Choroid plexus epithelial cell (primary cell): ENCODE measurements at places on chromosomes 7 and 10.

DNA sequence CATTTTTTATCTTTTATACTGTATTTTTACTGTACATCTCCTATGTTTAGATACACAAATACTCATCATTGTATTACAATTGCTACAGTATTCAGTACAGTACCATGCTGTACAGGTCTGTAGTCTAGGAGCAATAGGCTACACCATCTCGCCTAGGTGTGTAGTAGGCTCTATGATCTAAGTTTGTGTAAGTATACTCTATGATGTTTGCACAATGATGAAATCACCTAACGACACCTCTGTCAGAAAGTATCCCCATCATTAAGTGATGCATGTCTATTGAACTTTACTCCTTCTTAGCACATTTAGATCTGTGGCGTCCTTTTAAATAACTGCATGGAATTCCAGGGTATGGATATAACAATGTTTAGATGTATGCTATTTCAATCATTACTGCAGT is 112.0 kb downstream of the SNX10 start:
- no peak for DNase-seq

GRCh38 chr10:8576281-8576680 is 521.8 kb downstream of the GATA3 start:
- DNase-seq = no peak

GRCh38 chr10:44386546-44387052 is 1.7 kb upstream of the CXCL12 start:
- peak; percentile 73 for DNase-seq

DNA sequence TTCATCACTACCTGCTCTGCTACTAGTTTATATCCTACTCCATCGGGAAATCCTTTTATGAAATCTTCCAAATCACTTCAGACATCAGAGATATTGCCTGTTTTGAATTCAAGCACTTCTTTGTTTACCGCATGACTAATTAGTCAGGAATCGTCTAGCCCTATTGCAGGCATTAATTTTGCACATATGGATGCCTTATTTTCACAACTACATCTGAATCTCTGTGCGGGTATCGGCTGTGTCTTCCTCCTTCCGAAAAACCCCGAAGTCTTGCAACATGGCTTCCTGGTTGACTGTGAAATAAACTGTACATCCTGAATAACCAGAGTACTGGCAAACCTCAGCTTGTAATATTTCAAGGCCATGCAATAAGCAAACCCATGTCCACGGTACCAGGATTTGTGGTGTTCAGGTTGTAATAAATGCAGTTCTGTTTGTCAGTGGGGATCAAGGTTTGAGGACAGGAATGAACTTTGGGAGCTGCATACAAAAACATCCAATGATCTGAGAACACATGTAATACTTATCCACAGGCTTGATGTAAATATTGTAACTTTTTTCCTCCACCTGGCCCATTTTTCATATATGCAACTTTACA is 642.1 kb downstream of the PARD3 start:
- DNase-seq = no peak

- DNase-seq = peak; percentile 65
Measured at GRCh38 chr10:100186253-100187212, 704 bp upstream of the ERLIN1 start.
